ENCODE measurements at places on chromosomes 6 and 20.

- no peak for DNase-seq
These were observed 30.6 kb downstream of the RBM24 start for GRCh38 chr6:17311595-17312311.

DNA sequence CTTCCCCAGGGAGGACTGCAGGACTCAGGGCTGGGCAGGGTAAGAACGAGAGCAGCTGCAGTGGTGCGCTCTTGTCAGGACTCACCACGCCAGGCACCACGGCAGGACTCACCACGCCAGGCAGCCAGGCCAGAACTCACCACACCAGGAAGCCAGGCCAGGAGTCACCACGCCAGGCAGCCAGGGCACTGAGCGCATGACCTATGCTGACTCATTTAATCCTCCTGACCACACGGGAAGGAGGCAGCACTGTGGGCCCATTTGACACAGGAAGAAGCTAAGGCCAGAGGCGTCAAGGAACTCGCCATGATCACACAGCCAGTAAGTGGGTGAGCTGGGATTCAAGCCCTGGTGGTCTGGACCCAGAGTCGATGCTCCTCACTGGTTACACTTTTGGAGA is 189.3 kb downstream of the PREX1 start:
- no peak for DNase-seq

DNA sequence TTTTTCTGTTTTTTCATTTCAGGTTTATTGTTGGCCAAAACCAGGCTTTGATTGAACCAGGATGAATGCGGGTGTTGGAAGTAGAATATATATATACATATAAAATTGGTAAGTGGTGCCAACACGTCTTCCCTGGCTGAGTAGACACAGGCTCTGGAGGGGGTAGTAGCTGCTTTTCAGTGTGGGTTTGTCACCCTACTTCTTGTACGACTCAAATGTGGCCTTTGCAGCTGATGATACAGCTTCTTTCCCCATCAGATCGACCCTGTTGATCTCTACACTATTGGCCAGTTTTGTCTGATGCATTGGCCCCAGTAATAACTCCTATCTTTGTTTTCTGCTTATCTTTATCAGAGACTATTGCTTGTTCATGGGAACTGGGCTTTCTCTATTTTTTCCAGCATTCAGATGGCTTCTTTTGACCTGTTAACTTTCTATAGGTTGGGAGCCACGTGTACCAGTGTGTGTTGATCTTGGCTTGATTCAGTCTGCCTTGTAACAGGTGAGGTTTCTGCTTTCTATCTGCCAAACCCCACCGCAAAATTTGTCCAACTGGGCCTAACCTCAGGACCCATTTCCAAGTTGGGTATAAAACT is 2.7 kb upstream of the ZNFX1 start:
- DNase-seq = no peak

GRCh38 chr20:49275636-49276035 is 2.2 kb downstream of the ZNFX1 start:
- no peak for DNase-seq

GRCh38 chr6:149182262-149182661 is 135.2 kb upstream of the TAB2 start:
- no peak for DNase-seq

GRCh38 chr6:144285548-144285797 is 338 bp downstream of the UTRN start:
- no peak for DNase-seq

Data from CD4-positive, alpha-beta T cell treated with Interleukin-2 at 100 ng/mL for 4 hours (primary cell).